ENCODE measurements at places on chromosomes 5 and 9.

DNA sequence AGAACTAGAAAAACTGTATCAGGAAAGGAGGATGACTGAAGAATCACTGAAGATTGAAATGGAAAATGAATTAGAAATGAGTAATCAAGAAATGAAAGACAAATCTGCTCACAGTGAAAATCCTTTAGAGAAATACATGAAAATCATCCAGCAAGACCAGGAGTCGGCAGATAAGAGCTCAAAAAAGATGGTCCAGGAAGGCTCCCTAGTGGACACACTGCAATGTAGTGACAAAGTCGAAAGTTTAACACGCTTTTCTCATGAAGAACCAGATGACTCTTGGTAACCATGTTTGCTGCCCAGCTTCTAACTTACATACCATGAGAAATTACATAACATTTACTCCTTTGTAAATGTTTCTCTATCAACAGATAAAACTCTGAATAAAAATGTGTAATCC lies 37.1 kb downstream of the CPLANE1 start:
- DNase-seq = no peak

GRCh38 chr9:92602413-92602812 lies 66.6 kb upstream of the ECM2 start:
- no peak for DNase-seq

GRCh38 chr5:56405116-56405908 lies 172.2 kb upstream of the ANKRD55 start:
- no peak for DNase-seq

DNA sequence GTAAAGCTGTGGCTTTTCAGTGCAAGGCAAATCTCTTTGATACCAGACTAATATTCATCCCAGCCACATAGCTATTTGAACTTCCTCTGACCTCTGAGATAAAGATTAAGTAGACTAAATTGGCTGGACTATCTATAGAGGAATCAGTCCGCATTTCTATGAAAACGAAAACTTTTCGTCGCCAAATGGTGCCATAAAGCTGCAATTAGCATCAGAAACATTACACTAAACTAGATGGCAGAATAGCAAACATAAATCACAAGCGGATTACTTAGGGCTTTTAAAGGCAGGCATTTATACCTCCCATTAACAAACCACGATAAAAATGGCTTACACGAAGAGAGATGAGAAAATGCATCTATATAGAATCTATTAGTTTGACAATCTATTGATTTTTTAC lies 1009.7 kb upstream of the CDH6 start:
- DNase-seq = no peak

GRCh38 chr5:166768536-166768935 lies 1522.9 kb upstream of the WWC1 start:
- DNase-seq = no peak

GRCh38 chr9:116717150-116717549 lies 30.0 kb downstream of the TRIM32 start:
- DNase-seq = no peak

Measured in AG04449 (cell line).